ENCODE measurements at places on chromosomes 12 and 14.

GRCh38 chr12:113149361-113150150, at the start of gene CFAP73:
Gene CFAP73 (plus strand): TSS chr12:113149724. CDS start chr12:113149858, 134 bp downstream.
- DNase-seq = no peak

- no peak for DNase-seq
Observed at GRCh38 chr12:26361964-26362363, 166.6 kb downstream of the SSPN start.

DNA sequence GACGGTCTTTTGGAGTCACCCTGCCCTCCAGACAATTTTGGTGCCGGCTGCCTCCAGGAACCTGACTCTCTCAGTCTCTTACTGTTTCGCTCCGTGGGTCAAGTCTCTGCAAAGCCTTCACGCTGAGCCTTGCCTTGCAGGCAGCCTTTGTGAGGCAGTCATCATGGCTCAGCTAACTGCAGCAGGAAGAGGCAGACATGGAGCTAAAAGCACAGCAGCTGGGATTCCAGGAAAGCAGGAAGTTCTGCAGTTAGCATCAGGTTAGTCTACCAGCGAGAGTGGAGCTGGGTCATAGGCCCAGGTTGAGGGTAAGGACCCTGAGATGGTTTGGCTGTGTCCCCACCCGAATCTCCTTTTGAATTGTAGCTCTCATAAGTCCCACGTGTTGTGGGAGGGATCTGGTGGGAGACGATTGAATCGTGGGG, 305.4 kb downstream of the PCNX1 start:
- DNase-seq = no peak

GRCh38 chr12:80698256-80698655, 9.2 kb upstream of the MYF6 start:
- DNase-seq = no peak

DNA sequence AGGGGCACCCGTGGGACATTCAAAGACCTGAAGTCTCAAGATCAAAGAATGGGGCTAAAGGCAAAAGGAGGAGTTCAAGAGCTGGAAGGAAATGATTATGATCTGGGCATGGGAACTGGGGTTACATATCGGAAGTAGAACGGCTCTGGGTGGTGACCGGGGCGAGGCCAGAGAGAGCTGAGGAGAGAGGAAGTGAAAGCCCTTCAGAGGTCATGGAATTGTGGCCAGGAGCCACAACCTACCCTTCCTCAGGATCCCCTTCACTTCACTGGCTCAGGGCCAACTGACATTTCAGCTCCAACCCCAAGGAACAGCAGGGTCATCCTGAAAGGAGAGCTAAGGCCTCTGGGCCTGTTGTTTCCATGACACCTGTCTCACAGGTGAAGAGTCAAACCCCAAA, 57.8 kb downstream of the GALNT16 start:
- no peak for DNase-seq

- DNase-seq = no peak
Observed at GRCh38 chr12:24698972-24699371, 249.9 kb downstream of the BCAT1 start.

GRCh38 chr14:61034416-61035120, 53.5 kb downstream of the SLC38A6 start:
- DNase-seq = no peak

- DNase-seq = no peak
Observed at GRCh38 chr12:10395390-10395998, 5.7 kb upstream of the KLRK1 start.

- DNase-seq = no peak
Observed at GRCh38 chr14:90853116-90853515, 36.9 kb upstream of the TTC7B start.

DNA sequence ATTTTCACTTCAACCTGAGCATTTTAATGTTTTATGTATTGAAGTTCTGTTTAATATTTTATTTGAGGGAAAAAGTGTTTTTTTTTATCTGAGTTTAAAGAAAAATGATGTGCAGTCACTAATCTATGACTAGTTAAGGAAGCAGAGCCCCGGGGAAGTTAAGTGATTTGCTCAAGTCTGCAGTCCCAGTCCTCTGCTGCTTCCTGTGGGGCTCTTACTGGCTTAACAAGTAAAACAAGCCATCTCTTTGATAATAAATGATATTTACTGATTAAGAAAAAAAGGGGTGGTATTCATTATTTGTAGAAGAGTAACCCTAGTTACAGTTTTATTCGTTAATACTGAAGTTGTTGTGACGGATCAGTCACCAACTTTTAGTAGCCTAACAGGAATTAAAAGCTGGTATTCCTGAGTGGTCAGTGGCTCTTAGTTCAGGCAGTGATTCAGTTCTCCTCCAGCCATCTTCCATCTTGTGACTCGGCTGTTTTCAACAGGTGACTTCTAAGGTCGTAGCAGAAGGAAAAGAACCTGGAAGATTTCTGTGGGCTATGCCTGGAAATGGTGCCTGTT, 21.7 kb downstream of the BICDL1 start:
- peak; percentile 63 for DNase-seq

DNA sequence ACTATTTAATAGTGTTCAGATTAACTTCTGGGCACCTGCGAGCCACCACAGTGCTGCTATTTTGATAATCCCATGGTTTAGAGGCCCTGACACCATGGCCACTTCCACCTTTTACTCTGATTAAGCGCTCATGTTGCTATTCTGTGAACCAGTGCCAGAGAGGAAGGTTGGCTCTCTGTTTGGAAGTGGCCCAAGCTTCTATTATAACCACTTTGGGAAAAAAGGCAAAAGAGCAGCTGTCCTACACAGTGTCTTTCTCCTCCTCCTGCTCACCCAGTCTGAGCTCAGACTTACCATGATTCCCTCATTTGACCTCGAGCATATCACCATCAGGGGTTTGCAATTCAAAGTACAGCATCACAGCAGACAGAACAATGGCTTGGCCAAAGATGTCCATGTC, 23.3 kb downstream of the DYRK2 start:
- DNase-seq = no peak

- DNase-seq = no peak
Observed at GRCh38 chr12:127149226-127149964, 1117.6 kb upstream of the TMEM132C start.

DNA sequence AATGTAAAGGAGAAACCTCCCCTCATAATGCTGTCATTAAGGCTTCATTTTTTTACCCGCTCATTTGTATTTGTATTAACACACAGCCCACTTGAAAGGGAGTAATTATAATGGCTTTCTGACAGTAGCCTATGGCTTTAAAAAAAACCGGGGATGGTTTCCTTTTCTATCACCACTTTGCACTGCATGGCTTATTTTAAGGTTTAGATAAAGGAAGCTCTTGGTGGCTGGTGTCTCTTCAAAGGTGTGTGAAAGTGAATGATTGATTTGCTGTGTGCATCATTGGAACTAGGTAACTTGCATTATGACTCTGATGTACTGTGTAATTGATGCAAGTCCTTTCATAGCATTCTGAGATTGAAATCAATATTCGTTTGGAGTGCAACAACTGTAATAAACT, 80.7 kb downstream of the NPAS3 start:
- no peak for DNase-seq

DNA sequence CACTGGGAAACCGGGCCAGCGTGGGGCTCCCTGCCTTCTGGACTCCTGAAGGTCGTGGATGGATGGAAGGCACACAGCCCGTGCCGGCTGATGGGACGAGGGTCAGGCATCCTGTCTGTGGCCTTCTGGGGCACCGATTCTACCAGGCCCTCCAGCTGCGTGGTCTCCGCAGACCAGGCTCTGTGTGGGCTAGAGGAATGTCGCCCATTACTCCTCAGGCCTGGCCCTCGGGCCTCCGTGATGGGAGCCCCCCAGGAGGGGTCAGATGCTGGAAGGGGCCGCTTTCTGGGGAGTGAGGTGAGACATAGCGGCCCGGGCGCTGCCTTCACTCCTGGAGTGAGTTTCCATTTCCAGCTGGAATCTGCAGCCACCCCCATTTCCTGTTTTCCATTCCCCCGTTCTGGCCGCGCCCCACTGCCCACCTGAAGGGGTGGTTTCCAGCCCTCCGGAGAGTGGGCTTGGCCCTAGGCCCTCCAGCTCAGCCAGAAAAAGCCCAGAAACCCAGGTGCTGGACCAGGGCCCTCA, 26.9 kb downstream of the HIP1R start:
- DNase-seq = no peak

All from CD4-positive, alpha-beta T cell treated with Interleukin-6 for 4 hours (primary cell).